T1000 (cell line): ENCODE measurements at places on chromosomes 5 and 9.

- no peak for DNase-seq
Observed at GRCh38 chr5:168097876-168098653, 193.4 kb upstream of the WWC1 start.

DNA sequence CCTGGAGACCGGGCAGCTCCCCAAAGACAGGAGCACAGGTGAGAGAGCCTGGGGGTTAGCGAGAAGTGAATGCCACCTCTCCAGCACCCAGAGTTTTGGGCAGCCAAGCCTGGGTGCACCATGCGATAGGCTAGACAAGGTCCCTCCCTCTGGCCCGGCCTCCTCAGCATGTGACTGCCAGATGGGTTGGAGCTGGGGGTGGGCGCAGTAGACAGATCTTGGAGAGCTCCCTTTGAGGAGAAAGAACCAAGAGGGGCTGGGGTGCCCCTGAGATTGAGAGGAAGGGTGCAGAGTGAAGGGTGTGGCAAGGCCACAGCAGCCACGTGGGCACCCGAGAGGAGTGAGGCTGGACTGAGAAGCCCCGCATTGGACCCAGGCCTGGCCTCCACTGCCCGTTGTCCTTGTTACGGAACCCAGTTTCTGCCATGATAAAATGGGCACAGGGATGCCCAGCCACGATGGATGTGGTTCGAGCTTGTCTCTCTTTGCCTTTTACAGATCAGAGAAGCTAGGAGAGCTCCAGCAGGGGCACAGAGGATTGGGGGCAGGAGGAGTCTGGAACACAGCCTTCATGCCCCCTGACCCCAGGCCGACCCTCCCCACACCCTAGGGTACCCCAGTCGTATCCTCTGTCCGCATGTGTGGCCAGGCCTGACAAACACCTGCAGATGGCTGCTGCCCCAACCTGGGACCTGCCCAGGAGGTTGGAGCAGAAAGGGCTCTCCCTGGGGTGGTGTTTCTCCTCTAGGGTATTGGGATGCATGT, 1.4 kb downstream of the TMEM141 start:
- no peak for DNase-seq

- no peak for DNase-seq
Observed at GRCh38 chr5:179912386-179912785, 4.7 kb upstream of the TBC1D9B start.

- no peak for DNase-seq
Observed at GRCh38 chr5:138775034-138775433, 21.8 kb downstream of the CTNNA1 start.

- DNase-seq = peak; percentile 54
Observed at GRCh38 chr9:86667307-86667706, 280.0 kb downstream of the GAS1 start.

GRCh38 chr5:91691592-91691991, 308.5 kb upstream of the ARRDC3 start:
- no peak for DNase-seq

- no peak for DNase-seq
Observed at GRCh38 chr5:96088706-96089498, 127.3 kb upstream of the ELL2 start.

DNA sequence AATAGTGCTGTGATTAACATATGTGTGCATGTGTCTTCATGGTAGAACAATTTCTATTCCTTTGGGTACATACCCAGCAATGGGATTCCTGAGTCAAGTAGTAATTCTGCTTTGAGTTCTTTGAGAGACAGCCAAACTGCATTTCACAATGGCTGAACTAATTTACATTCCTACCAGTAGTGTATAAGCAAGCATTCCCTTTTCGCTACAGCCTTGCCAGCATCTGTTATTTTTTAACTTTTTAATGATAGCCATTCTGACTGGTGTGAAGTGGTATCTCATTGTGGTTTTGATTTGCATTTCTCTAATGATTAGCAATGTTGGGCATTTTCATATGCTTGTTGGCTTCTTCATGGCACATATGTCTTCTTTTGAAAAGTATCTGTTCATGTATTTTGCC, 308.5 kb downstream of the ARRDC3 start:
- DNase-seq = no peak

GRCh38 chr5:10695055-10695649, 65.9 kb downstream of the DAP start:
- DNase-seq = peak; percentile 26

- peak; percentile 79 for DNase-seq
Observed at GRCh38 chr9:134455934-134456755, 129.9 kb downstream of the RXRA start.

DNA sequence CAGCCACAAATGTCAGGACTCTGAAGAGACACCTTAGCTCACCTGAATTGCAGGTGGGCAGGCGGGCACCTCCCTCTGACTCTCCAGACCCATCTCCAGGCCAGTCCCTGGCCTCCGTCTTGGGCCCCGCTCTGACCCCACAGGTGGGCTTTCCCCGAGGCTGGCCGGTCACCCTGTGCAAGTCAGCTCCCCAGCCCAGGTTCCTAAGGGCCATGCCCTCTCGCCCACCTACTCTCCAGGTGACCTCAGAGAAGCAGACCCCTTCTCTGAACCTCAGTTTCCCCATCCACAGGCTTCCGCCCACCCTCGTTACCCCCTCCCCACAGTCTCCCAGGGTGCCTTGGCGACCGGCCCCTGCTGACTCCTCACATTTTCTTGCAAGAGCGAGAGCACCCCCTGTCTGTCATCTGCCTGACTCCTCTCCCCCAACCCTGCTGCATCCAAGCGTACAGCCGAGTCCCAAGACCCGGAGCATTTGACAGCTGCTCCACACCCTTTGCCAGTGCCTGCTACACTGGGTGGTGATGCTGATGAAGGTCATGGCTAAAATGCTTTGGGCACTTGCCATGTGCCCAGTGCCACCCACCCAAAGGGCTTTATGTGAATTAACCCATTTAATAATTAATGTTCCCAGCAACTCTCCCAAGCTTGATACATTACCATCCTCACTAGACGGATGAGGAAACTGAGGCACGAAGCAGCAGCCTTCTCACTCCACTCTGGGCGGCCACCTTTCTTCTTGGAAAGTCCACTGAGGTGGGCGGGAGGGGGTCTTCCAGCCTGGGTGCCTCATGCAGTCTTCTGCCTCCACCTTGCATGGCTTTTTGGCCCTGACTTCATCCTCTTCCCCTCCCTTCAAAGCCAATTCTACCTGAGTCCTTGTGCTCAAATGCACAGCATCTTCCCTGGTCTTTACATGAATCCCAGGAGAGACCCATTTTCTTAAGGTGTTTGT, 51.1 kb upstream of the ORM1 start:
- DNase-seq = no peak

GRCh38 chr9:107872457-107873192, 383.1 kb upstream of the KLF4 start:
- no peak for DNase-seq

GRCh38 chr5:74978345-74978744, 74.0 kb downstream of the GCNT4 start:
- no peak for DNase-seq

DNA sequence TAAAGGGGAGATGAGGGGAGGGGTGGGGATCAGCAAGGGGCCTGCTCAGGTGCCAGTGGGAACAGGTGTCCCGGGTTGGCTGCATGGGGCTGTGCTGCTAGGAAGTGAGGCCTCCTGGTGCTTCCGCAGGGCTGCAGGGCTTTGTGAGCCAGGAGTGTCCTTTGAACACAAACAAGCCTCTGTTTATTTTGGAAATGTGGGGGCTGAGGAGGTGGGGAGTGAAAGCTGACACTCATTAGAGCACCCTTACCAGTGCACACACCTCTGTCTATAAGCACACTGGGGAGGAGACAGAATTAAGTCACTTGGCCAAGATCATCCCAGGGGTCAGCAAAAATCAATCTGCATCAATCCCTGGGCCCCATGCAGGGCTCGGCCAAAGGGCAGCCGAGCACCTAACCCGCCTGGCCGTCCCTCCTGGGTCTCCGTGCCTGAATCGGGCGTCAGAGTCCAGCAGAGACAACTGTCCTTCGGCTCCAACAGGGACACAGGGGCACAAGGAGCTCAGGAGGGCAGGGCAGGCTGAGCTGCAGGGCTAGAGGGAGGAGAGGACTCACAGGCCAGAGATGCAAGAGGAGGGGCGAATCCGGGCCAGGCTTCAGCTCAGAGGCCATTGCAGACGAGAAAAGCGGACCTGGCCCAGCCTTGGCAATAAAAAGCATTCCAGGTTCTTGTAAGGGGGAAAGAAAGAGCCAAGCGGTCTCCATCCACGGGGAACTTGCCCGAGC, 99.8 kb downstream of the VAV2 start:
- DNase-seq = no peak

GRCh38 chr5:151108566-151108965, 27.7 kb upstream of the TNIP1 start:
- DNase-seq = no peak

- DNase-seq = no peak
Observed at GRCh38 chr9:93250185-93250584, 66.2 kb downstream of the WNK2 start.

DNA sequence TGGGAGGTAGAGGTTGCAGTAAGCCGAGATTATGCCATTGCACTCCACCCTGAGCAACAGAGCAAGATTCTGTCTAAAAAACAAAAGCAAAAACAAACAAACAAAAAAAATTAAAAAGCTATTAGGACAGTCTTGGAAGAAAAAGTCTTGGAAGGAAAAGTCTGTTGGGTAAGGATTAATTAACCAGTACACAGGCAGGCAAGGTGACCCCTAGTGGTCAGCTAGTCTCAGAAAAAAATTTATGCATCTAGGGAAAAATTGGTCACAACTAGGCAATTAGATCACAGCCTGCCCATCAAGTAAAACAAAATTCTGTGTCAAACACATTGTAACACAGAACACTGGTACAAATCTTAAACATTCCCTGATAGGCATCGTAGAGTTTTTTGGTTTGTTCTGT, 6.7 kb upstream of the ANKRD18B start:
- DNase-seq = peak; percentile 5

DNA sequence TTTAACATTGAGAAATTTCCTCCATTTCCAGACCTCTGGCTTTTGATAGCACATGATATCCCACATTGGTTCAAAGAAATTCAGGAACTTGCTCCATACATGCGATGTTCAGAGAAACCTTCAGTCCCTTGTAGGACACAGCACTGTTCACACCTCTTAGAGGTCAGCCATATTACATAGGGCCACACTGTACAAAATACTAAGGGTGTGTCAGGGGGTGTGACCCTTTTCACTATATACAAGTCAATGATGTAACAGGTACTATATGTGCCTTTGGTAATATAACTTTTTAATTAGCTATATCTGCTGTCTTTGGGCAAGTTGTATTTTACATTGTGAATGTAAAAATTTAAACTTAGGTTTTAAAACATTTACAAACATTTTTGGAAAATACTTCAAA, 505.5 kb downstream of the ENC1 start:
- no peak for DNase-seq

DNA sequence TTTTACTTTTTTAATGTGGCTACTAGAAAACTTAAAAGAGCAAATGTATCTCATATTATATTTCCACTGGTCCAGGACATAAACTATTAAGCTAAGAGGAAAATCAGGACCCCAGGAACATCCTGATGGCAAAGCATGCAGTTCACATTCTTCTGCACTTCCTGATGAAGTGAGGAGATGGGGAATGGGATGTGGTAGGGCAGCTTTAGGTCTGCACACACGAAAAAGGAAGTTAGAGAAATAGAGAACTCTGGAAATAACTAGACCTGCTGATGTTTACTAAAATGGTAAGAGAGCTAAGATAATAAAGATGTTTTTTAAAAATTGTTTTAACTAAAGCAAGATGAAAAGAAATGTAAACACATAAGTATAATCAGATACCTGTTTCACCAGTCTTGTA, 39.7 kb upstream of the NIPBL start:
- no peak for DNase-seq

DNA sequence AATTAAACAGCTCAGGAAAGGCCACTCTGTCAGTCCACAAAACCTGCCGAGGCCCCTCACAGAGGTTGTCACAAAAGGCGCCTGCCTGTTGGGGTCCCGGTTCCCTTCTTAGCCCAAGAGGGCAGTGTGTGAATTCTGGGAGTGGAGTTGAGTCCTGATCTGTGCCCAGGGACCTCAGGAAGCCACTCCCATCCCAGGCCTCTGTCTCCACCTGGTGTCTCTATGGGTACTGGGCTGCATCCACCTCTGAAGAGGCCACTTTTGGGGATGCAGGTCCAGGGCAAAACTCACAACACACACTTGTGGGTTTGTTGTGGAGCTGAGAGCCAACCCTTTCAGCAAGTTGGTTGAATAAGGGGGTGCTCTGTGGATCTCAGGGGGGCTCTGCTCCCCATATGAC, 74.3 kb upstream of the STXBP1 start:
- DNase-seq = no peak

- no peak for DNase-seq
Observed at GRCh38 chr5:158874792-158875191, 224.9 kb downstream of the EBF1 start.

- no peak for DNase-seq
Observed at GRCh38 chr5:6455571-6456200, 7.0 kb downstream of the UBE2QL1 start.

DNA sequence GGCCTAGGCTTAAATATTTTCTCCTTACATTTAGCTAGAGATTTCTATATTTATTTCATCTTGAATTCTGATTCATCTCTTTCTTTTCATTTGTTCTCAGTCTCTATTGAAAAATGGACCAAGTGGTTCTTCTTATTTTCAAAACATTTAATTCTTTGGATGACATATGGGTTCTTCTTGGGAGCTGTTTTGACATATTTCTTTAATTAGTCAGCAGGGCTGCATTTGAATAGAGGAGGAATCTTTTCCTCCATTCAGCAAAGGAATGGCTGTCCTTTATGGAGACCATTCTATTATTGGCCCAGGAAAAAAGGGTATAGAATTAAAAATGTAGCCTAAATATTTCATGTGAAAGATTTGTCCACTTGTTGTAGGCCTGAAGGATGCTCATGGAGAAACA, 109.9 kb downstream of the RPS23 start:
- no peak for DNase-seq

DNA sequence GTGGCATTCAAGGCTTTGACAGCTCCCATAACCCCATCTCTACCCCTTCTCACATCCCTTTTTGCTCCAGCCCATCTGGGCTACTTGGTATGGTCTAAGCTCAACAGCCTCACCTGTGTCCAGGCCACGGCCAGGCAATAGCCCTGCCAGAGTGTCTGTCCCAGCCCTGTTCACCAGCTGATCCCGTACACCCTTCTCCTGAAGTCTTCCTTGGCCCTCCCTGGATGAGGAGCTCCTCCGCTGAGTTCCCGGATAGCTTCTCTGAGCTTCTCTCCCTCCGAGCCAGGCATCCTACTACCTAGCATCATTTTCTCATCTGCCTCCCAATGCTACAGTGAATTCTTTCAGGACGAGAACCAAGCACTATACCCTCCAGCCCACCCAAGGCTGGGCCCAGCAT, 208.2 kb downstream of the DAB2IP start:
- no peak for DNase-seq

GRCh38 chr9:85603936-85604335, 137.8 kb downstream of the AGTPBP1 start:
- no peak for DNase-seq

GRCh38 chr5:165258197-165258771, 1752.9 kb downstream of the MAT2B start:
- no peak for DNase-seq

- DNase-seq = no peak
Observed at GRCh38 chr5:105903069-105903468, 1767.7 kb downstream of the EFNA5 start.

- no peak for DNase-seq
Observed at GRCh38 chr5:102625468-102625867, 126.7 kb upstream of the SLCO6A1 start.

GRCh38 chr5:9713356-9713755, 83.2 kb upstream of the TAS2R1 start:
- no peak for DNase-seq
